ENCODE measurements at places on chromosomes 1 and 21. TPM values are rescaled to one million over a fixed set of nuclear protein-coding genes. Genes with fewer than 3 reads are reported as not detected.

DNA sequence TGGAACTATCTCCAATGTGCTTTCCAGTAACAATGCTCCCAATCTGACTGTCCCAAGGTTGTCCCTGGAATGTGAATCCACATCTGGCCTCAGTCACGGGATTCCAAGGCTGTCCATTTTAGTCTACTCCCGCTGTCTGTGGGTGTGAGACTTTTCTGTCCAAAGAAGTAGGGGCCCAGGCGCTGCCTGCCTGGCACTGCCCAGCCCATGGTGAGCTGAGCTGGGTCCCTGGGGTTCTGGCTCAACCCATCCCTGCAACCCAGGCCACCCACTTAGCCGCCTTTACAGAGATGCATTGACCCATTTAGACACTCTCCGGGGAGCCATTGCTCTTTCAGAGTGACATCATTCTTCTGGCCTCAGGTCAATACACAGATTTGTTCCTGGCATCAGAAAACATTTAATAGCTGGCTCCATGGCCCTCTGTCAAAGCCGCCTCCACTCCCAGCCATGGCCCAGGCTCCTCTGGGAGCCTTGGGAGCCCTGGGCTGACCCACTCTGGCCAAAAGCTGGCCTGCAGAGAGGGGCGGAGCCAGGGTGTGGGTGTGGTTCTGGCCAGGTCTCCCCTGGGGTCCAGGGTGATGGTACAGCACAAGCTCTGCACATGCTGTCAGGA lies 47.2 kb upstream of the PAX7 start:
- no peak for DNase-seq

- no peak for DNase-seq
Measured at GRCh38 chr21:38333301-38334272, 76.8 kb downstream of the KCNJ15 start.

GRCh38 chr1:50981741-50982140 lies 11.7 kb downstream of the CDKN2C start:
- DNase-seq = no peak

DNA sequence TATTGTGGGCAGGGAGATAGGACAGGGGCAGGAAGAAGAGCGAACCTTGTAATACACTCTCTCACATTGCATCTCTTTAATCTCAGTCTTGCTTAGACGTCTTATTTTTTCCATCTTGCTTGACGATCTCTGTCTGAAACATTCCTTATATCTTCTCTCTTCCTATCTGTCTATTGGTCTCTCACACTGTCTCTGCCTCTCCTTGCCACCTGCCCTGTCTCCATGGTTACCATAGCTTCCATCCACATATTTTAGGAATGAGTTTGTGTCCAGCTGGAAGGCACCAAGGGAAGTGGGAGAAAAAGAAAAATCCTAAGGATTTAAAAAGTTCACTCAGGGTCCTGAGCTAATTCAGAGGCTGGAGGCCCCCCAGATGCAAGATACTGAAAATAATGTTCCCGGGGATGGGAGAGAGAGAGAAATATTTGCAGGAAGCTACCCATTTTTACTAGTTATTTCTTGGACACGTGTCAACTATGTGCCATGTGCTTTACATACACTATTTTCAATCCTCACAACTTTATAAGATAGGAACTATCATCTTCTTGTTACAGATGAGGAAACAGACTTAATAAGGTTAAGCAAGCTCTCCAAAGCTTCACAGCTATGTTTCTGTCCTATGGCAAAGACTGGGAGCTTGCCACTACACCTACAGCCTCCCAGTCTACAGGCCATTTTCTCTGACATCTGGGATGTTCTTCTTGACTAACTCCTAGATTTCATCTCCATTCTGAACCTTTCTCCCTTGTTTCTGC lies 933 bp downstream of the ANKRD34A start:
- no peak for DNase-seq

GRCh38 chr1:83997631-83998030 lies 1.3 kb downstream of the TTLL7 start:
- no peak for DNase-seq

- DNase-seq = no peak
Measured at GRCh38 chr1:21205416-21205815, 28.7 kb upstream of the EIF4G3 start.

GRCh38 chr21:14824126-14824525 lies 240.7 kb downstream of the NRIP1 start:
- DNase-seq = no peak

DNA sequence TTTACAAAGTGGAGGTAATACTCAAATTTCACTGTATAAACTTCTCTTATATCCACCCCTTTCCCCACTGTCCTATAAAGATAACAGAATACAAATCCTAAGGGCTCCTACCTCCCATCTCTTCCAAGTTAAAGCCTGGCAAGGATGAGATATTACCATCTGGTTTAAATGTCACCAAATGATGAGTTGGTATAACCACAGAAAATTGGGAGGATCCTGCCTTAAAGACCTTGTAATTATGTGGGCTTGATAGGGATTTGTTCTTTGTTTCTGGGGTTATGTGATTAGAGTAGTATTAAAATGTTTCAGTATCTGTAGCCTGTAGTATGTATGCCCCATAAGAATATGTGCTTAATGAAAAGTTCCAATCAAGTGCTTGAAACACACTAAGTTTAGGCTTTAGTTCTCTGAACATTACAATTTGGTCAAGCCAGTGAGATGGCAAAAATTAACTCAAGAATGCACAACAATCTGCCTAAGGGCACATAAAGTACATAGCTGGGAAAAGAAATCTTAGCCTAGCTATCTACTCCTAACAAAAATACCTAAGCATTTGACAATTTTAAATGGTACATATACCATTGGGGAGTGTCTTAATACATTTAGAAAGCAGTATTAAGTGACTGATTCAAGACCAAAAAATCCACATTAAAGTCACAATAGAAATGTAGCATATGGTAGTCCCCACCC lies 14.0 kb downstream of the KDM5B start:
- no peak for DNase-seq

DNA sequence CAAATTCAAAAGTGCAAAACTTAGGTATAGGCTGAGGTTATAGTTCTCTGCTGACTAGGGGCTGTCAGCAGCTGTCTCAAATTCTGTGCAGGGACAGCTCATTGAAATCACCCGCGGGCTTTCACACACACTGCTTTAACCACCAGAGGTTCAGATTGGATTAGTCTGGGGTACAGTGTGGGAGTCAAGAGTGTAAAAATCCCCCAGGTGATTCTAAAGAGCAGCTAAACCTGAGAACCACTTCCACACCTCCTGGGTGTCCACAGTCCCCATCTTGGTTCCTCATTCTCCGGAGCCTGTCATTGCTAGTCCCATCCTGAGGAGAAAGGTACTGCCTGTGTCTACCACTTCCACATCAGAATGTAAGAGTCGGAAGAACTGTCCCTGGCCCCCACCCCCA lies 9.9 kb upstream of the TDRD10 start:
- no peak for DNase-seq

DNA sequence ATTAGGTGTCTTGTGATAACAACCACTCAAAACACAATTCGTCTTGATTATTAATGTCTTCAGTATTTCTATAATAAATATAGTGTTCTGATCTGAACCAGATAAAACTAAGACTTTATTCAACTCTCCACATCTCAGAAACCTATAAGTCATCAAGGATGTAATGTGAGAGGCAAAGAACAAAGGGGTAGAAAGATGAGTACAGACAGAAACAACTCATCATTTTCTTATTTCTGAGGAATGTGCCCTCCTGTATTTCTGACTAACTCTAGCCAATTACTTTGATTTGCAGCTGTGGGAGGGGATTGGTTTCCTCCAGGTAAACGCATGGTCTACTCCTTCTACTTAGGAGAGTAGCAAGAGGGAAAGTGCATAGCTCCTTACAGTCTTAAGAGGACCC lies 73.7 kb upstream of the ST6GALNAC5 start:
- no peak for DNase-seq

- no peak for DNase-seq
Measured at GRCh38 chr1:58830291-58830690, 46.4 kb upstream of the JUN start.

GRCh38 chr21:42724226-42724920 lies 71.0 kb downstream of the PDE9A start:
- DNase-seq = no peak

GRCh38 chr21:45607021-45607908 lies 36.3 kb upstream of the PCBP3 start:
- DNase-seq = no peak

DNA sequence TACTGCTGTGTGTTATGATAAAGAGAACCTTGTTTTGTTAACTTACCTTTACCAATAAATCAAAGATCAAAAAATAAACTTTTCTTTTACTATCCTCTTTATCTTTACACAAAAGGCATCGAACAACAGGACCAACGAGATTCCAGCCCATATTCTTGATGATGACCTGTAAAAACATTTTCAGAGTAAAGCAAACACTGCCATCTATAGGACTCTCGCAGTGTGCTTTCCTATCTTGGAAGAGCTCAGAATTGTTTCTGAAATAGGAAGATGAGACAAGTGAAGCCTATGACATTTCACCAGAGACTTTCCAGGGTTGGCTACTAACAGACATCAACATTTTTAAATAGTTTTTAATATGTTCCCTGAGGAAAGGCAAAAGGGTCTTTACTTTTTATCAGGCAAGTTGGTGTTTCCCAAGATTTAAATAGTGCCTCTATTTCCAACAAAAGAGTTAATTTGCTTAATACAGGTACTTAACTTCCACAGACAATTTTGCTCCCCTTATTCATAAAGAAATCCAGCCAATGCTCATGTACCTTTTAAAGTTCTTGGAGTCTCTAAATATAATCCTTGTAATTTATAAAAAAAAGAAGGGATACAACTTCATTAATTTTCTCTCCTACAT lies 7.3 kb downstream of the GLMN start:
- DNase-seq = no peak

DNA sequence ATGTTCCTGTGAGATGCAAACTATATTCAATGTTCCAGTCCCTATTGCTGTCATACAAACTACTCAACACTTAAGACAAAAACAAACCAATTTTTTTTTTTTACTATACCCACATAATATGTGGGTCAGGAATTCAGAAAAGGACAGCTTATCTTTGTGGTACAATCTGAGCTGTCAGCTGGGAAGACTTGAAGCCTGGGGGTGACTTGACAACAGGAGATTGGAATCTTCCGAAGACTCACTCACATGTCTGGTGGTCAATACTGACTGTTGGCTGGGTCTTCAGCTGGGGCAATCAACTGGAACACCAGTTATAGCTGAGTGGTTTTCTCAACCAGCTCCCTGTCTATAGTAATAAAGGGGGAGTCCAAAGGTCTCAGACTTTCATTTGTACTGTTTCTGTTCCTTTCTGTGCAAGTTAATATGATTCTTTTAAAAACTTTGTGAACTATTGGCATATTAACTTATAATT lies 81.7 kb upstream of the ATP1B1 start:
- no peak for DNase-seq

DNA sequence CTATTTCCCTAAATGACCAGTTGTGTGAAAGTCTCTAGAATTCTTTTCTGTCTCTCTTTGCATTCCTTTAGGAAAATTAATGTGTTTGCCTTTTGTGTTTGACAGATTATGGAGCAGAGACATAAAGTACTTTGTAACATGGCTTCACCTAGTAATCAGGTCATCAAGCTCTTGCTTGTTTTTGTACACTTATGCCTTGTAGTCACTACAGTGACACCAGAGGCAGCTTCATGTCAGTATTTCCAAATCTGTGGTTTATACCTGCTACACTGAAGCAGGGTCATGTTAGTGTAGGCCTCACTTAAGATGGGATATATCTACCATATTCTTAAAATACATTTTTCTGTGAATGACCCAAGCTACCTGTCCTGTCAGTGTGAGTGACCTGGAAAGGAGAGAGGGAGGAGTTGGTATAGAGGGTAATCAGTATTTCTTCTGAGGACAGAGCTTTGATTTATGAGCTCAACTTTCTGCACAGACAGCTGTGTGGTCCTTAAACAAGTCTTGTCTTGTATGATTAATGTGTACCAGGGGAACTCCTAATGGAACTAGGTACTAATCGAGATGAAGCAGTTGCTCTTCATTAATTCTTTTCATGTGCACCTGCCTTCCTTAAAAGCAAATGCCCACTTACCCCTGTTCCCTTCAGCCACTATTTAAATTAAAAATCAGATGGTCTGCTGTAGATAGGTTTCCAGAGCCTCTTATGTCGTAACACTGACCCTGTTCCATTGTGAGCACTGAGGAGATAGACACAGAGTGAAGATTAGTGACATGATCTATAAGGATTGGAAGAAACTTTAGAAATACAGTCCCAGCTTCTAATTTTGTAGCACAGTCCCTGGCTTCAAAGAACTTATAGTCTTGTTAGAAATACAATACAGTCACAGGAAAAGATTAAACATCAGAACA lies 45.7 kb downstream of the MACO1 start:
- DNase-seq = no peak

DNA sequence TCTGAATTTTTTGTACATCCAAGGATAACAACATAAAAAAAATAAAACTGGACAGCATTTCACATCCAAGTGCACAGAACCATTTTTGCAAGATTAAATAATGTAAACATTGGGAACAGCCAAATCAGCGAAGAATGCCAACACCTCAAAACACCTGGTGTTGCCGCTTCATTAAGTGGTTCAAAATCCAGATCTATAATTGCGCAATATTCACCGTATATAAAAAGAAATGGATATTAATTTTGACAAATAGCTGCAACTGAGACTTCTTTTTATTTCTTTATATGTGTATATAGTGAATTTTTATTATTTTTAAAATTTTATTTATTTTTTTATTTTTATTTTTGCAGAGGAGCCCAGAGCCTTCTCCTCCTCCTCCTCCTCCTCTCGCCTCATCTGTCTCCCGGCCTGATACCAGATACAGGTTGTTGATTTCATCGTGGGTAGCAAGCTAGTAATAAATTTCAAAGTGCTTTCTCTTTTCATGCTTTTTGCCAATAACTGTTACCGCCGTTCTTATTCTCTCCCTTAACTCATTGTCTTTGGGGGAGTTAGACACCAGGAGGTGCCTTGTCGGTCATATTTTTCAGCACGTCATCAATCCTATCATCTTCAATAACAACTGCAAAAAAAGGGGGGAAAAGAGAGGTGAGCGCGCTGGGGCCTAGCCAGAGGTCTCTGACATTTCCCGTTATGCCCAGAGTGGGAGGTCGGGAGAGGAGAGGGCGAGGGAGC lies 2.7 kb downstream of the CAMK2N1 start:
- DNase-seq = no peak

DNA sequence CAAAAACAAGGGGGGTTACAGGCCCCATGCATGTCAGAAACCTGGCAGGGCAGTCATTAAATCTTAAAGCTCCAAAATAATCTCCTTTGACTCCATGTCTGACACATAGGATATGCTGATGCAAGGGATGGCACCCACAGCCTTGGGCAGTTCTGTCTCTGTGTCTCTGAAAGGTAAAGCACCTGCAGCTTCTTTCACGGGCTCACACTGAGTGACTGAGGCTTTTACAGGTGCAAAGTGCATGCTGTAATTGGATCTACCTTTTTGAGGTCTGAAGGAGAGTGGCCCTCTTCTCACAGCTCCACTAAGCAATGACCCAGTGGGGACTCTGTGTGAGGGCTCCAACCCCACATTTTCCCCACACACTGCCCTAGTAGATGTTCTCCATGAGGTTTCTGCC lies 1309.0 kb upstream of the B3GALT2 start:
- no peak for DNase-seq

- no peak for DNase-seq
Measured at GRCh38 chr1:192872010-192872409, 63.2 kb downstream of the RGS2 start.

Gene CASQ1
- total RNA-seq = not detected

Gene CFHR3
- total RNA-seq = not detected

Gene CENPF
- total RNA-seq = 70.6 TPM

Gene LRP8
- total RNA-seq = 42.3 TPM

Gene CD52
- total RNA-seq = 278 TPM

Gene OR6K3
- total RNA-seq = not detected

Gene DNAJB4
- total RNA-seq = 8.4 TPM

Gene CELA3B
- total RNA-seq = not detected

Gene FBXO42
- 14.6 TPM for total RNA-seq

Gene GJA5
- not detected for total RNA-seq

Gene HRNR
- not detected for total RNA-seq

Gene SERTAD4
- not detected for total RNA-seq

Data from activated naive CD8-positive, alpha-beta T cell treated with anti-CD3 and anti-CD28 coated beads for 36 hours (primary cell).